ENCODE measurements at places on chromosomes 12 and 14. TPM values are rescaled to one million over a fixed set of nuclear protein-coding genes. Genes with fewer than 3 reads are reported as not detected.

Gene MIP
- total RNA-seq: not detected

Gene DCN
- total RNA-seq: 1,553 TPM

DNA sequence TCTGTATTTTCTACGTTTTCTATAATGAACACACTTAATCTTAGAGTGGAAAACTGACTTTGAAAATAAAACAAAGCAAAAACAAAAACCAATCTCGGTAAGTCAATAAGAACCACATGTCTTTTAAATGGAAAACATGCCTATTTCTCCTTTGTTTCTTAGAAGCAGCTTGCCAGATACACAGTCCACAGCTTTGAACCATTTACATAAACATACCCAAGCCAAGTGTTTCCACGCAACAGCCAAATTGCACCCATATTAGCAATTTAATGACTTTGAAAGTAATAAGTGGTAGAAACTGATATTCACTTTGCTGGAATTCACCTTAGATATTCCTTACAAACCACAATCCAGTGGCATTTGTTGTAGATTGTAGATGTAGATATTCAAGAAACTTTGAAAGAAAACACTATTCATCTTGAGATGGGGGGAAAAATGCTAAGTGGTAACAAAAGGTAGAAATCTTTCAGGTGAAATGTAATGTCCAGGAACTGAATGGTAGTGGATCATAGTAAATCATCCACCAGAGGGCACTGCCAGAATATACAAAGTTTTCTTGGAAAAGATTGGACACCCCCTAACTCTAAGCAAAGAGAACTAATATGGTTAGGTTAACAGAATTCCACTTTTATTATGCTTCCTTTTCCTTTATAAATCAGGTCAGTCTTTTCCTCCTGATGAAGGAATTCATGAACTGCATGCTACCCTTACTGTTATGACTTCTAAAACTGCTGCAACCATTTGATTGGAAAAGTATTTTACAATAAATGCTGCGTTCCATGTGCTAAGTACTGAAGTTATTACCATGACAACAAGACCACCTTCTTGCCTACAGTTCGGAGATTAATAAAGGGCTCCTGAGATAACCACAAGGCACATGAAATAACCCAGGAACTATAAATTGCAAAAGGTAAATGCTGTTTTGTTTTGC is 69.8 kb downstream of the RERG start:
- no peak for DNase-seq
- no peak overlapping the region for H3K4me3 ChIP-seq
- H3K36me3 ChIP-seq: no peaks in the 10 kb centered on the region
- peak overlapping the region; percentile 73 for H3K27ac ChIP-seq

GRCh38 chr14:70981000-70981952 is 74.0 kb downstream of the PCNX1 start:
- H3K4me3 ChIP-seq: no peak overlapping the region
- H3K27me3 ChIP-seq: no peaks in the 10 kb centered on the region
- no peak for DNase-seq
- H3K4me1 ChIP-seq: peaks cover 17% of the 10 kb centered on the region
- peaks cover 20% of the 10 kb centered on the region for H3K36me3 ChIP-seq

DNA sequence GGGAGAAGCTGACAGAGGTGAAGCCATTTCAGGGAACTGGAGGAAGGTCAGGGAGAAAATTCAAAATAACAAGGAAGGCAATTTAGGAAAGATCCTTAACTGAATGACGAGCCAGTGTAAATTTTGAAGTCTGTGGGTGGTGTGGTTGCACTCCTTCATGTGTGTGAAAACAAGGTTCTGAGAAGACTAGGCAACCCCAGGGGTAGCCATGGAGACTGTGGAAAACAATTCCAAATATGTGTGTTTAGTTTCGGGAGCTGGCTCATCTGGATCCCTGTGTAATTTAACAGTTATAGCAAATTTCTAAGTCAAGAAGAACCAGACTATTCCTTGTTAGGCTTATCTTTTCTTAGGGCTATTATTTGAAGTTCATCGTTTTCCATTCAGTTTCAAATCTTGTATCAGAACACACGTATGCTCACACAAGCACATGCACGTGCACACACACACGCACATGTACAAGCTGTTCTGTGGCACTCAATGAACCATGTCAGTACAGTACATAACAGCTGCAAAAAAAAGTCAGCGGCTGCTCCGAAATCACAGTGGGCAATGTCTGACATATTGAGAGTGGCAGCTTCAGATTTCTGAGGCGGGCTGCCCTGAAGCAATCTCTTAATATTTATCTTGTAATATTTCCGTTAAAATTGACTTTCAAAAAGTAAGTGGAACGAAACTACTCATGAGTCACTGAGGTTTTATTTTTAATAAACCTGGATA is 411.2 kb downstream of the AEBP2 start:
- H3K4me3 ChIP-seq: no peak overlapping the region
- no peaks in the 10 kb centered on the region for H3K27me3 ChIP-seq
- no peaks in the 10 kb centered on the region for H3K4me1 ChIP-seq
- no peaks in the 10 kb centered on the region for H3K36me3 ChIP-seq
- no peak overlapping the region for H3K27ac ChIP-seq

DNA sequence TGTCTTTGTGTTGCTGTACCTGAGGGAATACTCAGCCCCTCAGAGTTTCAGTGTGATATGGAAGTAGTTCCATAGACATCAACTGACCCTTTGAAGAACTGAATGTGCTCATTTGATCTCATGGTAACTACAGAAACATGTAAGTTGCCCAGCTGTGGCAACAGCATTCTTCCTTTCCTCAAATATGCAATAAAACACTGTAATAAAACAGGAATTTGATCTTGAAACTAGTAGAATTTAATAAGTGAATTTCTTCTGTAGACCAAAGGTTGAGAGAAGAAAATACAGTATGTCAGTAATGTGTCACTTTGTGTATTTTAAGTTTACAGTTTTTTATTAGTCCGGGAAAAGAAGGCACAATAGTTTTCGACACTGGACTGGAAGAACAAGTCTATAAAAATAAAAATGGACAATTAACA is 31.9 kb downstream of the KCTD10 start:
- H3K4me1 ChIP-seq: peaks cover 32% of the 10 kb centered on the region
- no peak for DNase-seq
- no peaks in the 10 kb centered on the region for H3K36me3 ChIP-seq
- no peak overlapping the region for H3K4me3 ChIP-seq
- peak overlapping the region; percentile 57 for H3K27ac ChIP-seq

- DNase-seq: no peak
- no peaks in the 10 kb centered on the region for H3K36me3 ChIP-seq
- no peaks in the 10 kb centered on the region for H3K4me1 ChIP-seq
- H3K27me3 ChIP-seq: no peaks in the 10 kb centered on the region
- no peak overlapping the region for H3K4me3 ChIP-seq
These were observed 170.8 kb upstream of the DYRK2 start for GRCh38 chr12:67477681-67478265.
